ENCODE measurements at places on chromosomes 6 and 20. TPM values are rescaled to one million over a fixed set of nuclear protein-coding genes. Genes with fewer than 3 reads are reported as not detected.

OARD1 gene
- 8.8 TPM for total RNA-seq

ADTRP gene
- 2.3 TPM for total RNA-seq

ADGB gene
- not detected for total RNA-seq

TXLNB gene
- total RNA-seq: 4.1 TPM

ZNF391 gene
- total RNA-seq: 1.8 TPM

NT5E gene
- 428 TPM for total RNA-seq

FOXQ1 gene
- total RNA-seq: 6.5 TPM

NKX2-4 gene
- total RNA-seq: not detected

ADGRB3 gene
- 0.15 TPM for total RNA-seq

KCNK16 gene
- not detected for total RNA-seq

ARFGEF2 gene
- total RNA-seq: 43.0 TPM

SLA2 gene
- total RNA-seq: not detected

SPATS1 gene
- total RNA-seq: not detected

HSPA12B gene
- total RNA-seq: 5.1 TPM

PGBD1 gene
- 9.7 TPM for total RNA-seq

TAF8 gene
- total RNA-seq: 14.7 TPM

C6orf15 gene
- total RNA-seq: not detected

MYL9 gene
- total RNA-seq: 15.1 TPM

MUC21 gene
- not detected for total RNA-seq

SCRT2 gene
- not detected for total RNA-seq

ULBP1 gene
- 0.44 TPM for total RNA-seq

RIOK1 gene
- 12.4 TPM for total RNA-seq

SDHAF4 gene
- 8.6 TPM for total RNA-seq

OR2B6 gene
- not detected for total RNA-seq

LRRC73 gene
- total RNA-seq: 0.50 TPM

RUNX2 gene
- 4.5 TPM for total RNA-seq

BEND3 gene
- 0.73 TPM for total RNA-seq

GFOD1 gene
- 9.3 TPM for total RNA-seq

IRF4 gene
- under 0.01 TPM for total RNA-seq

ZSWIM3 gene
- total RNA-seq: 6.8 TPM

LMBRD1 gene
- total RNA-seq: 23.0 TPM

PTCRA gene
- total RNA-seq: not detected

CCR6 gene
- not detected for total RNA-seq

SMAP1 gene
- total RNA-seq: 20.8 TPM

SCGN gene
- total RNA-seq: not detected

KIAA1755 gene
- 4.1 TPM for total RNA-seq

CST5 gene
- total RNA-seq: not detected
